ENCODE measurements at places on chromosomes 3 and 15. TPM values are rescaled to one million over a fixed set of nuclear protein-coding genes. Genes with fewer than 3 reads are reported as not detected.

GRCh38 chr15:37086521-37086920 lies 13.8 kb downstream of the MEIS2 start:
- DNase-seq = no peak

The SEMA3B gene
- 2.1 TPM for total RNA-seq

- no peak for DNase-seq
Observed at GRCh38 chr15:84833447-84834228, 16.5 kb downstream of the ALPK3 start.

The TGM4 gene
- not detected for total RNA-seq

The GUCA1C gene
- total RNA-seq = not detected

DNA sequence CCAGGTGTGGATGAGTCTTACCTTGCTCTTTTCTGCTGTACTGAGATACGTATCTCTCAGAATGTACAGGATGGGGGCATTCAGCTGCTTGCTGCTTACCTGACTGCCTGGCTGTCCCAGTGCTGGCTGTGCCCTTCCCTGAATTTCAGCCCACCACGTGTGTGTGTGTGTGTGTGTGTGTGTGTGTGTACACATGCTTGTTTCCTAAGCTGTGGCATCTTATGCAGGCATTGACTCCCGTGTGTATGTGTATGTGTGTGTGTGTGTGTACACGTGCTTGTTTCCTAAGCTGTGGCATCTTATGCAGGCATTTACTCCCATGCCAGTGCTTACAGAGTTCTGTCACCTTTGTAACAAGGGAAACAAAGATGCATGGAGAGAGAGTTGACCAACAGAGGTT lies 60.4 kb upstream of the PLXNA1 start:
- no peak for DNase-seq

The TEX55 gene
- not detected for total RNA-seq

- DNase-seq = no peak
Observed at GRCh38 chr3:186938716-186939115, 8.4 kb downstream of the ST6GAL1 start.

- DNase-seq = no peak
Observed at GRCh38 chr15:68200016-68200861, 4.9 kb downstream of the CALML4 start.
